Chondrocyte (in vitro differentiated cells): ENCODE measurements at places on chromosomes 2 and 18. TPM values are rescaled to one million over a fixed set of nuclear protein-coding genes. Genes with fewer than 3 reads are reported as not detected.

DNA sequence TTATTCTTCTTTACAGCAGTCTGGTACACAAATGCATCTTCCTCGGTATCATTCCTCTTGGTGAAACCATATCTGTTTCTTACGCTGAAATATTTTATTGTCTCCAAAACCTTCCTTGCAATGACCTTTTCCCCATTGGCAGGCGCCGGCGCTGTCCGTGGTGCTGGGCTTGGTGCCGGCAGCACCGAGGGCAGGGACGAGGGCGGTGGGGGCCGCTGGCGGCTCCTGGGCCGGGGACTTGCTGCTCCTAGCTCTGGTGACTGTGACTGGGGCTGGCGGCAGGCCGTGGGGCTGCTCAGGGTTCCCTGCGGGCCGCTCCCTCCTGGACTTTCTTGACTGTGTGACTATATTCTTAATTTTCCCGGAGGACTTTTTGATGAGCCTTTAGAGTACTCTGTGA is 72.5 kb downstream of the GPR39 start:
- DNase-seq: no peak

Gene ABCG5
- total RNA-seq: not detected in 3 replicates

Gene RMDN2
- total RNA-seq: 8.1 to 13.2 TPM (median 8.2 TPM) in 3 replicates

DNA sequence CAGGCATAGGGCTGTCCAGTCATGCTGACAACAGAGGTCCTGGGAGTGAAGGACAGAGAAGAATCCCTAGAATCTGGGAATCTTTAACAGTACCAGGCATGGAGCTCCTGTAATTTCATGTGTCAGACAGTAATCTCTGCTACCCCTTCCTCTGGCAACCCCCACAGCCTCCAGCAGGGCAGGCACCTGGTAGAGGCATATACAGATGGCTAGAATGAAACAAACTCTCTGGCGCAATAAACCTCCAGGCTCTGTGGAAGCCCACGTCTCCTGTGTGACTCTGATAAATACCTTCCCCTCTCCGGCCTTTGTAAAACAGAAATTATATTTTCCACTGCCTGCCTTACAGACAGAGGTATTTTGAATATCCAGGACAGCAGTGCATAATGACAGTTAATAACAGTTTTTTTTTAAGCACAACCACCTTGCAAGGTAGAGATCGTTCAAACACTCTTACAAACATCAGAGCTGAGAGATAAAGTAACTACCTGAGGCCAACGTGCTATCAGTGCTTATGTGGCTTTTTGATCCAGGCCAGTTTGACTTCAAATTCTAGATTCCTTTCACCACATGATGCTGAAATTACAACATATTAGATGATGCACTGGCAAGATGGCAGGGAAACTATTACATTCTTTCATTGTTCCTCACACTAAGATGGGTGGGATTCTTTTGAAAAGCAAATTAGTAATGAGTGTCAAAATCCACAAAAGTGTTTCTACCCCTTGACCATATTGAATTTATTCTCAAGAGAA is 47.7 kb upstream of the TMEM247 start:
- no peak for DNase-seq

Gene SPIRE1
- 38.3 to 65.8 TPM (median 57.8 TPM) in 3 replicates for total RNA-seq

DNA sequence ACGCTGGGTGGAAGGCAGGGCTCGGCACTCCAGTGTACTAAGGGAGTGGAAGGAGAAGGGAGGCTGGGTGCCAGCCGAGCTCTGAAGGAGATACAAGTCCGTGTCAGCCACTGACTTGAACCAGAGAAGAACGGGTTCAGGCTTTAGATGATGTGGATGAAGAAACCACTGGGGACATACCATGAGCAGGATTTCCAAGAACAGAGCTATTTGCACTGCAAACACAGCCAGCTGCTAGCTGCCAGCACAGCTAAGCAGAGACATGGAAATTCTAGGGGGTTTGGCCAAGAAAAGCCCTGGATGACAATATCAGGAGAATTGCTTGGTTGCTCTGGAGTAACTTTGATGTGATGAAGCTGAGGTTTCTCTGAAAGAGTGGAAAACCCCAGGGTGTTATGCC is 5.2 kb downstream of the CD207 start:
- no peak for DNase-seq

DNA sequence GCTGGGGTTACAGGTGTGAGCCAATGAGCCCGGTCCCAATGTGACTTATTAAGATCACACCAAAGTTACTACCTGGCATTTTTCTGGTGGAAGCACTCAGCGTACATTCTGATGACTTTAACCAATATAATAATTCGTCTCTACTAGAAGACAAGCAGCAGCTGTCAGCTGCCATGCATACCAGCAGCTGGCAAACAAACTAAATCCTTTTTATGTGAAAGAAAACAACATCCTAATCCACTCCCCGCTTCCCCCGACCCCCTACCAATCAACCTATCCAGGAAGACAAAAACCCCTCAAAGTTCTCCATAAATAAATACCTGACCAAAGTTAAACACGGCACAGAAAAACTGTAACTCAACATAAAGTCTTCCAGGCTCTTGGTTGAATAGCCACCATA is 42.1 kb downstream of the GPR155 start:
- DNase-seq: no peak

Gene NT5C1B
- total RNA-seq: not detected in 3 replicates

DNA sequence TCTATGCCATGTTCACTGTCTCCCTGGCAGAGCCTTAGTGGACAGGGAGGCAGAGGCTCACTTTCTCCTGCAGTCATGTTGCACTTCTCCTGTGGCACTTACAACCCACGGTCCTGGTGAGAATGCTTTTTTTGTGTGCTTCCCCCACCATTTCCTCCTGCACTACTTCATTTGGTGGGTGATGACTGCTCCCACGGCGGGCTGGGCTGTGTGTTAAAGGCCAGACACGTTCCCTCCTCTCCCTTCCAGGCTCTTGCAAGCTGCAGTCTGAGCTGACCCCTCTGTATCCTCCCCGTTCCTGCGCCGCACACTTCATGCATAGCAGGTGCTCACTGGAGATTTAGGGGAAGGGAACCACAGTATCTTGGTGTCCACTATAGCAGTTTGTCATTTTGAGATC is 170.5 kb downstream of the CELF4 start:
- DNase-seq: no peak

Gene CAB39
- 30.9 to 34.7 TPM (median 33.4 TPM) in 3 replicates for total RNA-seq

DNA sequence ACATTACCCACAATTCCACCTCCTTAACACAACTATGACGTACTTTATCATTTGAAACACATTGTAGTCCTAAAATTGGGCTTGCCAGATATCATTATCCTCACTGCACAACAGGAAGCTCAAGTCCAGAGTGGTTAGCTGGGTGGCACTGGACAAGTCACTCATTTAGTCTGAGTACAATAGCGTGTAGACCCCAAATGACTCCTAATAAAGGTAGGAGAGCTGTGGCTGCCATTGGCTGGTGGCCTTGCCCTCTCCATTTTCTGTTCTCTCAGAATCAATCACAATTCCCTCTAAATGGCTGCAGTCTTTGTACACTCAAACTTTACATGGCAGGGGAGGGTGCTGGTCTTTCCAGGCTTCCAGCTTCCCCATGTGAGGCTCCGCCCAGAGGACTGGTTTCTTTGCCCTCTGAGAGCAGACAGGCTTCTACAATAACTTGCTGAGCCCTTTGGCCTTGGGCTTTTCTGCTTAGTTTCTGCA is 11.7 kb downstream of the PSTPIP2 start:
- DNase-seq: no peak

- no peak for DNase-seq
These were observed 54.6 kb upstream of the CYTIP start for GRCh38 chr2:157498483-157498882.
